Colonic mucosa (tissue), 4 donors: ENCODE measurements at places on chromosomes 3 and 15. TPM values are rescaled to one million over a fixed set of nuclear protein-coding genes. Genes with fewer than 3 reads are reported as not detected.

The PLA1A gene
- total RNA-seq: 0.58 TPM

DNA sequence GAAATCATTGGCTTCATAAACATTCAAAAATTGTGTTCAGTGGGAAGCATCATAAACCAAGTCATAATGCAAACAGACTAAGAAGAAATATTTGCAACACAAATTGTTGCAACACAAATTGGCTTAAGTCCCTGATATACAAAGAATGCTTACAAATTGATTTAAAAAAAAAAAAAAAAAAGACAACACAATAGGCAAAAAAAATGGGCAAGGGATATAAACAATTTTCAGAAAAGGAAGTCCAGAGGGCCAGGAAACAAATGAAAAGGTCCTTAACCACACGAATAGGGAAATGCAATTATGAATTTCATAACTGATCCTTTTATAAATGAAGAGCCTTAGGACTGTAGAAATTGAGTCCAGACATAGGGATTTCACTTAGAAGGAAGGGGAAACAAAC is 98.9 kb downstream of the LRRK1 start:
- no peak for DNase-seq

- DNase-seq: peak; percentile 59
These were observed 1.1 kb downstream of the CELSR3 start for GRCh38 chr3:48661501-48662144.

DNA sequence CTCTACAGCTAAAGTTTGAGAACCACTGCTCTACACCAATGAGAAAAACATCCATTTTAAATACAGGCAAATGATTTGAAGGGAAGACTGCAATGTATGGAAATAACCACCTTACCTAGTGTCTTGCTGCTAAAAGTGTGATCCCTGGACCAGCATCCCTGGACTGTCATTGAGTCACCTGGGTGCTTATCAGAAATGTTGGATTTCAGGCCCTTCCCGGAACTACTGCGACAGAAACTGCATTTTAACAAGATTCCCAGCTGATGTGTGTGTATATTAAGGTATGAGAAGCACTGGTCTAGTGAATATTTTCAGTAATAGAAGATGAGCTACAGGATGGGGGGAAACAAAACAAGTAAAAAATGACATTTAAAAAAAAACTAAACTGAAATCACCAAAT is 324.1 kb downstream of the MECOM start:
- DNase-seq: no peak

GRCh38 chr15:25936004-25936403 is 72.9 kb upstream of the ATP10A start:
- DNase-seq: no peak
